Activated CD4-positive, alpha-beta memory T cell treated with anti-CD3 and anti-CD28 coated beads, Interleukin-2, amount 10 ng/mL, durations not matched to agents 7 days and 5 days (primary cell): ENCODE measurements at places on chromosomes 7 and 10. TPM values are rescaled to one million over a fixed set of nuclear protein-coding genes. Genes with fewer than 3 reads are reported as not detected.

Gene GNAT3
- total RNA-seq: not detected

DNA sequence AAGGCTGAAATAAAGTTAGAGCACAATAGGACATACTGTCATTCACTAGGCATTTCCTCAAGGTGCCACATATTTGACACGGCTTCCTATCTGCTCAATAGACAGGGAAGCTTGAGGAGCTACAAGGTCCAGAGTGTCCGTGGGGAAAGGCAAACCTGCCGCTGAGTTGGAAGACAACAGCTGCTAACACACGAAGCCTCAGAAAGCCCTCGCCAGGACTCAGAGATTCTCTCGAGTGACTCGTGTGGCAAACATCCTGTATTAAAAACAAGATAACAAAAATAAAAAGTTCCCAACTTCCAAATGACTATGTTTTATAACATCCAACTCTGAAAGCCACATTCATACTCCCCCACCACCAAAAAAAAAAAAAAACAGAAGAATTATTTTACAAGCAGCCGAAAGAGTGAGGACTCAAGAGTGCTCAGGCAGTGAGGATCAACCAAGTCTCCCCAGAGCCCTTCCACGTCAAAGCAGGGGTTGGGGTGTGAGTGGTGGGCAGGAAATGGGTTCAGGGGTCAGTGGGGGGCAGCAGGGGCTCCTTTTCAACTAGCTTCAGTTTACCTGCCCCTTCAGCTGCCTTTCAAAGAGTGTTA lies 67.6 kb downstream of the STK17A start:
- peak; percentile 37 for DNase-seq
- H3K4me3 ChIP-seq: peak overlapping the region; percentile 73
- peaks cover 34% of the 10 kb centered on the region for H3K36me3 ChIP-seq
- peak overlapping the region; percentile 98 for H3K27ac ChIP-seq

GRCh38 chr7:71281261-71281660 lies 149.3 kb downstream of the GALNT17 start:
- H3K36me3 ChIP-seq: no peaks in the 10 kb centered on the region
- H3K4me3 ChIP-seq: no peak overlapping the region
- no peaks in the 10 kb centered on the region for H3K4me1 ChIP-seq
- no peak for DNase-seq
- H3K27ac ChIP-seq: no peak overlapping the region
- no peaks in the 10 kb centered on the region for H3K27me3 ChIP-seq

GRCh38 chr7:7032221-7032620 lies 150.1 kb upstream of the C1GALT1 start:
- H3K27me3 ChIP-seq: peaks cover 8% of the 10 kb centered on the region
- H3K4me3 ChIP-seq: no peak overlapping the region
- no peak overlapping the region for H3K27ac ChIP-seq
